ENCODE measurements at places on chromosomes 4 and X.

DNA sequence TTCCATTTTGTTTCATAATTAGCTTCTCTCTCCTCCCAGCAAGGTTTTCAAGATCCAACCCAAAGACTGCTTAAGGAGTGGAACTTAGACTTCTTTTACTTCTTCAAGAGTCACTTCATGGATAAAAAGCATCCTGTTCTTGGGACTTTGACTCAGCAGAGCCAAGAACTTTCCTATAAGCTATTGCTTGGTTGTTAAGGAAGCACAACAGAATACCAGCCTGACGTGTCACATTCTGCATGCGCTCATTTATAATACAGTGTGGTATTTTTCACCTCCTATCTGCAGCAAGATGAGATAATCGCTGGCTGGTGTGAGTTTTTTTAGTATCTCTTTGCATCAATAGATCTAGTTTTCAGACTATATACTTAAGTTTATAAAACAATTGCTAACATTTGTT is 152.1 kb downstream of the PALLD start:
- DNase-seq = no peak

GRCh38 chr4:79676705-79677104 is 268.7 kb upstream of the GK2 start:
- DNase-seq = no peak

GRCh38 chr4:48015678-48016077 is 803 bp downstream of the CNGA1 start:
- no peak for DNase-seq

GRCh38 chr4:86558797-86559196 is 35.3 kb upstream of the PTPN13 start:
- DNase-seq = no peak

- no peak for DNase-seq
Observed at GRCh38 chr4:145805490-145805889, 125.5 kb downstream of the C4orf51 start.

GRCh38 chr4:141905751-141906150 is 269.4 kb downstream of the IL15 start:
- DNase-seq = no peak

- no peak for DNase-seq
Observed at GRCh38 chr4:108272046-108272445, 103.3 kb upstream of the LEF1 start.

GRCh38 chr4:141637565-141637964 is 1.2 kb downstream of the IL15 start:
- no peak for DNase-seq

GRCh38 chr4:1544861-1545281 is 138.6 kb upstream of the NKX1-1 start:
- peak; percentile 24 for DNase-seq

DNA sequence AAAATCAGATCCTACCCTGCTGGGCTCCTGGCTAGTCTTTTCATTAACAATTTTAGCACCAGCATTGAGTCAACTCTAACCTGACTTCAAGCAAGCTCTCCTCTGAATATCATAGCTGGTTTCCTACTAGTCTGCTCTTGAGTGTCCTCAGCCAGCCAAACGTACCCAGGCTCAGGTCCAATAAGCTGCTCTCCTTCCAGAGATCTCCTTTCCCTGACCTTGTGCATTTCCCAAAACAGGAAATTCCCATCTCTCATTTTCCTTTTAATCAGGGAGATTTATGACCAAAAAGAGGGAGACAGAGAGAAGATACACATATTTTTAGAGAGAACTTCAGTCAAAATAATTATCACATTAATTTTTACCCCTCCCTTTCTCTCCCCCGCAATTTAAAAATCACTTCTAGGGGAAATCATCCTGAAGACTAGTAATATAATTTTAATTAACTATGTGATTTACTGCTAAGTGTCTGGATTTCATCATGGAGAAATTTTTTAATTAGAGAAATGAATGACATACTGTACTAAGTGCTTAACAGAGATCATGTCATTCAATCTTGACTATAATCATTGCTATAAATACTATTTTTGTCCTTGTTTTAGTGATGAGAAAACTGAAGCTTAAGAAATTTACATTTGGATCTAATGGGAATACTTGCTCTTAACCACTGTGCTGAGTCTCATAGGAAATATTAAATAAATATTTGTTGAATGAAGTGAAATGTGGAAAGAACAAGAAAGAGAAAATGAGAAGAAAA is 421.7 kb upstream of the INTU start:
- DNase-seq = no peak

DNA sequence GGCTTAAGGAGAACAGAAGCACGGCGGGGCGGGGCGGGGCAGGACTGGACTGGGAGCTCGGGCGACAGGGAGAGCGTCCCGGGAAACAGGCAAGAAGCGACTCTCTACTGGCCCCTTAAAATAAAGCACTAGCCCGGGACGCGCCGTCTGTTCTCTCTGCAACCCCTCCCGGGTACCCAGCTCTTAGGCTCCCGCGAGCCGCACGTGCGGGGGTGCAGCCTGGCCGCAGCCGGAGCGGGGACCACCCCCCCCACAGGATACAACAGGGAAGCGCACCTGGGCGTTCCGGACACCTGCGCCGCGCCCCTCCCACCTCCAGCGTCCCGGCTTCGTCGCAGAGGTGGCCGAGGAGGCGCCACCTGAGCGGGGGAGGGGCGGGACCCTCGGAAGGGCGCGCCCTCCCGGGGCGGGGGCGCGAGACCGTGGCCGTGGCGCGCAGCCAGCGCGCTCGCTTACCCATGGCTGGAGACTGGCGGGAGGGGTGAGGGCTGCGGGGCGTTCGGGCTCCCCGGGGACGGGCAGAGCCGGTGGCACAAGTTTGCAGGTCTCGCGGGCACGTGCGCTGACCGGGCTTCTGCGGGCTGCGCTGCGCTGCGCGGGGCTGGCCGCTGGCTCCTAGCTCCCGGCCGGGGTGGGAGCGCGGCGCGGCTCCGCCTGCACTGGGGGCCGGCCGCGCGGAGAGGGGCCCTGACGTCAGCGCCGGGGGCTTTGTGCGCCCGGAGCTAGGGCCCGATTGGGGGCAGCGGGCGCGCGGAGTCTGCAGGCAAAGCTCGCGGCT is 91.5 kb downstream of the GEMIN8 start:
- no peak for DNase-seq

- no peak for DNase-seq
Observed at GRCh38 chr4:78483811-78484210, 67.8 kb upstream of the ANXA3 start.

DNA sequence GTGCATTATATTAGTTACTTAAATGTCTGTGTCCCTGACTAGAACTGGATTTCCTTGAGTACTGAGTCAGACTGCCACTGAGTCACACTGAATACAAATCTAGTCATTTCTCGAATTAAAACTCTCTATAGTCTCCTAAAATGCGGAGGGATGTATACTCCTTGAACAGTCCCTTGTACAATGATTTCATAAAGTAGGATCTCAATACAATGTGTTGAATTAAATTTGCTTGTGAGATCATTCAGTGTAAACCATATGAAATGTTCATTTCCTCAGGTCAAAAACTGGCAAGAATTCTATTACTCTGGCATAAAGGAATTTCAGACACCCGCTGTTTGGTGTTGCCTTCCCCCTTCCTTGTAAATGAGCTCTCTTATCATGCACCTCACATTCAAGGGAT is 17.5 kb upstream of the FAM241A start:
- DNase-seq = no peak

DNA sequence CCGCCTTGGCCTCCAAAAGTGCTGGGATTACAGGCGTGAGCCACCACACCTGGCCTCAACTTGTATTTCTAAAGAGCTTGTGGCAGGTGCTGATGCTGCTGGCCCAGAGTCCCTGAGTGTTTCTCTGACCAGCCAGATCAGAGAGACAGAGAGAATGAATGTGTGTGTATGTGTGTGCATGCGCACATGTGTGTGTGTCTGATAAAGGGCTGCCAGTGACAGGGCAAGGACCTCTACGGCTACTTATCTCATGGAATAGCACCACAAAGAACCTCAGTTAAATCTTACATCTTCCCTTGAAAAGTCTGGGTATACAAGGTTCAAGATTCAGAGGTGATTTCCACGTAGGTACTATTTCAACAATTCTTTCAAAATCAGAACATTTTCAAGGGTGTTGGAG is 86.0 kb downstream of the SCD5 start:
- no peak for DNase-seq

- DNase-seq = no peak
Observed at GRCh38 chr4:69601065-69601464, 38.4 kb downstream of the UGT2A2 start.

DNA sequence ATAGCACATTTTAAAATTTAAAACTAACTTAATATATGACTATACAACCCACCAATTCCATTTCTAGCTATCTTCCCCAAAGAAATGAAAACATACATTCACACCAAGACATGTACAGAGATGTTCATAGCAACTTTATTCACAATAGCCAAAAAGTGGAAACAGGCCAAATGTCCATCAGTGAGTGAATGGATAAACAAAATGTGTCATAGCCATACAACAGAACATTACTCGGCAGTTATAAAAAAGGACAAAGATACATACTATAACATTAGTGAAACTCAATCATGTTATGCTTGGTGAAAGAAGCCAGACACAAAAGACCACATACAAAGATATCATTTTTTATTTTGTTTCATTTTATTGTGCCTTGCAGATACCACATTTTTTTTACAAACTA is 396.8 kb downstream of the PACRGL start:
- DNase-seq = no peak

DNA sequence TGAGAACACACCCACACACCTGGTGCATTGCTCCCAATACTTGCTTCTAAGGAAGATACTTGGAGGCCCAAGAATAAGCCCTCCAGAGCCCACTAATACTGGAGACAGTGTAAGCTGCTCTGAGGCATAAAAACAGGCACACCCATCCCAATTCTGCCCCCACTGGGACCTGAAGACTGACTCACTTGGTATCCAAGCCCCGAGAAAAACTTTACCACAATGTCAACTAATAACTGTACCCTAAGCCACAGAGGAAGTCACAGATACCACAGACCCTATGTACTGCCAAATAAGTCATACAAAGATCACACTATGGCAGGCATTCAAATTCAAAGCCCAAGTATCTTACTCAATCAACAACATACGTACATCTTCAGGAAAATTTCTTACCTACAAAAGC is 398.2 kb upstream of the SPANXN1 start:
- DNase-seq = no peak

- DNase-seq = no peak
Observed at GRCh38 chr4:108008721-108009120, 19.0 kb downstream of the HADH start.

- no peak for DNase-seq
Observed at GRCh38 chrX:153981231-153981630, 8.7 kb downstream of the TMEM187 start.

DNA sequence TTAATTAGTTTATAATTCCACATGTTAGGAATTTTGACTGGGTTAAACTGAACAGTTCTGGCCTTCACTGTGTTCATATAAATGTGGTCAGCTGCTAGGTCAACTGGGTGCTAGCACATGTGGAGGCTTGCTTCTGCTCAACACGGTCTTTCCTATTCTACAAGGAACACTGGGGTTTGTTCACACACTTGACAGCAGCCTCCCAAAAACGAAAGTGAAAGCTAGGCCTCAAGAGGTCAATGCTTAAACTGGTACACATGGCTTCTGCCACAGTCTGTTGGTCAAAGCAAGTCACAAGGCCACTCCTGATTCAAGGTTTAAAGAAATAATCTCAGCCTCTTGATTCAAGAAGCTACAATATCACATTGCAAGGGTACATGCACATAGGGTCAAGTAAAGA is 126.5 kb downstream of the QDPR start:
- DNase-seq = peak; percentile 34

DNA sequence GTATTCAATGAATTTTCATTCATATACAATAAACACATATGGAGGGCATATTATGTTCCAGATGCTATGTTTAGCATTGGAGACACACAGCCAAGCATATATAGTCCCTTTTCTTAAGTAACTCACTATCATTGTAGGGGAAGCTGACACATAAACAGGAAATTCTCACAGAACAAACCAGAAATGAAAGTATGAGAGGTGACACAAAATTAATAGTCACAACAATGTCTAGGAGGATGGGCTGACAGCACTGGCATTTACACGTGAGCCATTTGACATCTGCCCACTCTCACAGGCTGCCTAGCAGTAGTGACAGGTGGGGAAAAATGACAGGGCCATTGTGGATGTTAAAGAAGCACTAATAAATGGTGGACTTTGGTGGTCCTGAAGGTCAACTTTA is 2.6 kb upstream of the CNOT6L start:
- DNase-seq = peak; percentile 75

- DNase-seq = no peak
Observed at GRCh38 chrX:51876441-51876840, 17.0 kb upstream of the MAGED1 start.

- no peak for DNase-seq
Observed at GRCh38 chr4:144384408-144384807, 243.9 kb upstream of the GYPA start.

GRCh38 chrX:54961750-54962149 is 32.2 kb downstream of the PFKFB1 start:
- DNase-seq = no peak

DNA sequence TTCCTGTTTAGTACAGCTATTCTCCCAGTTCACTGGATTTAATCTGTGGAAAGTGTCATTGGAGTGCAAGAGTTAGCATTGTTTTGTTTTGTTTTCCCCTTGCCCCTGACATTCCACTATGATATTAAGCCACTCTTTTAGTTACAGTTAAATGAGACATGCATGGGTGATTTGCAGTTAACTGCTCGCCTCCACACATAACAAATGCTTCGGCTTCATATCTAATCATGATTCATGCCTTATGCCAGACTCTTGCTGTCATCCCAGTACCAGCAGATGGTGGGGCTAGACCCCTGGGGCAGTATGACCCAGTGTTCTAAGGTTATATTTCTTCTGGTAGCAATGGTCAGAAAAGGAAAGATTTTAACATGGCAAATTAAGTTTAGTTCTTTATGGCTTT is 80.1 kb downstream of the RAP1GDS1 start:
- DNase-seq = no peak

GRCh38 chrX:132743086-132743485 is 215.3 kb downstream of the HS6ST2 start:
- no peak for DNase-seq

DNA sequence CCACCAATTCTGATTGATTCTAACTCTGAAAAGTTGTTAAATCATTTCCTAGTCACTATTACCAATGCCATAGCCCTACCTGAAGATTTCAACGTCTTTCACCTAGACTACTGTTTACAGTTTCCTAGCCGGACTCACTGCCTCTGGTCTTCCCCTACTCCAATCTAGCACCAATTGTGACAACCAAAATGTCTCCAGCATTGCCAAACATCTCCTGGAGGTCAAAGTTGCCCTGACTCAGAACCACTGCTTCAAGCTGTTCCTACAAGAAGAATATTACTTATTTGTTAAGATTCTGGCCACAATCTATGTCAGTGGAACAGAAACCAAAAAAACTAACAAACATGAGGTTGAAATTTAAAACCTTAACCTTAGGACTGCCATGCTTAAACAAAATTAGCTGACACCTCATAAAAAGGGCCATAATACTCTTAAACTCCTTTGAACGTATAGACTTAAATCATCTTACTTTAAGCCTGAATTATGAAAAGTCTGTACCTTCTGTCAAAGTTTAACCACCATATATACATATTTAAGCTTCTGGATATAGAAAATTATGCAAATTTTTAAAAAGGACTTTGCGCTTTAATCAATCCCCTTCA is 2.1 kb downstream of the PDS5A start:
- DNase-seq = no peak

All from CD4-positive, alpha-beta T cell treated with Interleukin-15 for 4 hours (primary cell).